ENCODE measurements at places on chromosomes 12 and 14. TPM values are rescaled to one million over a fixed set of nuclear protein-coding genes. Genes with fewer than 3 reads are reported as not detected.
A peak's percentile ranks its signal among the peaks of the same experiment; 100 is the strongest.

- no peak overlapping the region for H3K4me3 ChIP-seq
- H3K27ac ChIP-seq: no peak overlapping the region
- no peaks in the 10 kb centered on the region for H3K36me3 ChIP-seq
- DNase-seq: no peak
These were observed 51.3 kb downstream of the KCNA5 start for GRCh38 chr12:5094986-5095385.

GRCh38 chr14:52080158-52080800 is 11.4 kb upstream of the NID2 start:
- H3K4me3 ChIP-seq: no peak overlapping the region
- peak overlapping the region; percentile 46 for H3K27ac ChIP-seq
- no peak for DNase-seq
- no peaks in the 10 kb centered on the region for H3K36me3 ChIP-seq
- peaks cover 29% of the 10 kb centered on the region for H3K4me1 ChIP-seq

- H3K36me3 ChIP-seq: peaks cover 9% of the 10 kb centered on the region
- no peak overlapping the region for H3K4me3 ChIP-seq
- DNase-seq: no peak
- no peak overlapping the region for H3K27ac ChIP-seq
These were observed 238.0 kb downstream of the CHST11 start for GRCh38 chr12:104694711-104695110.

GRCh38 chr12:24898606-24899005 is 50.3 kb downstream of the BCAT1 start:
- DNase-seq: no peak
- peaks cover 7% of the 10 kb centered on the region for H3K4me1 ChIP-seq
- H3K36me3 ChIP-seq: peaks cover 36% of the 10 kb centered on the region
- H3K27me3 ChIP-seq: peaks cover 31% of the 10 kb centered on the region

- no peak for DNase-seq
- H3K4me1 ChIP-seq: peaks cover 4% of the 10 kb centered on the region
- peaks cover 47% of the 10 kb centered on the region for H3K36me3 ChIP-seq
- no peak overlapping the region for H3K4me3 ChIP-seq
- H3K27me3 ChIP-seq: no peaks in the 10 kb centered on the region
These were observed 56.9 kb downstream of the HSP90AA1 start for GRCh38 chr14:102029956-102030355.

- no peaks in the 10 kb centered on the region for H3K27me3 ChIP-seq
- no peaks in the 10 kb centered on the region for H3K4me1 ChIP-seq
- no peak overlapping the region for H3K27ac ChIP-seq
- H3K4me3 ChIP-seq: no peak overlapping the region
- peaks cover under 1% of the 10 kb centered on the region for H3K36me3 ChIP-seq
- no peak for DNase-seq
These were observed 368.1 kb downstream of the GRIN2B start for GRCh38 chr12:13613297-13613696.

- H3K27ac ChIP-seq: no peak overlapping the region
- H3K4me3 ChIP-seq: no peak overlapping the region
- DNase-seq: no peak
These were observed 10.2 kb upstream of the ACSM4 start for GRCh38 chr12:7293670-7294069.

DNA sequence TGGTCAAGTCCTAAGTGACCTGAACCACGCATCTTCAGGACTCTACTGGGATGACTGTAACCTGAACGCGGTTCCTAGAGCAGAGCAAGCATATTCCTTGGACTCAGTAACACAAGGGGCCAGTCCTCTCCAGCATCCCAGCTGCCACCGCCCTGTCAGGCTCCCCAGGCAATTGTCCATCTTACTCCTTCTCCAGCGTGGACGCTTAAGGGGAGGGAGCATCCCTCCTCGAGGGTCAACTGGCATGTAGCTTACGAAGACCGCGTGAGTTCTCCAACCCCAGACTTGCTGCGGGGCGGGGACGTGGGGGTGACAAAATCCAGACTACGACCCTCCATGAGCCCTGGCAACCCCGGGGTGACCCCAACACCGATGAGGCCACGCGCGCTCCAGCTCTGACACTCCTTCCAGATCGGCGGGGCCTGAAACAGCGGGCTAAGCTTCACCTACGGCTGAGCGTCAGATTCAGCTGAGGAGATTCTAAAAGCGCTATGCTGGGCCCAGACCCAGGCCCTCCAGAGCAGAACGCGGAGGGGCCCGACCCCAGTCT is 846 bp upstream of the MTHFD1 start:
- peaks cover 23% of the 10 kb centered on the region for H3K4me1 ChIP-seq
- H3K36me3 ChIP-seq: peaks cover 16% of the 10 kb centered on the region
- H3K4me3 ChIP-seq: peak overlapping the region; percentile 100
- DNase-seq: peak; percentile 68
- peak overlapping the region; percentile 99 for H3K27ac ChIP-seq

DNA sequence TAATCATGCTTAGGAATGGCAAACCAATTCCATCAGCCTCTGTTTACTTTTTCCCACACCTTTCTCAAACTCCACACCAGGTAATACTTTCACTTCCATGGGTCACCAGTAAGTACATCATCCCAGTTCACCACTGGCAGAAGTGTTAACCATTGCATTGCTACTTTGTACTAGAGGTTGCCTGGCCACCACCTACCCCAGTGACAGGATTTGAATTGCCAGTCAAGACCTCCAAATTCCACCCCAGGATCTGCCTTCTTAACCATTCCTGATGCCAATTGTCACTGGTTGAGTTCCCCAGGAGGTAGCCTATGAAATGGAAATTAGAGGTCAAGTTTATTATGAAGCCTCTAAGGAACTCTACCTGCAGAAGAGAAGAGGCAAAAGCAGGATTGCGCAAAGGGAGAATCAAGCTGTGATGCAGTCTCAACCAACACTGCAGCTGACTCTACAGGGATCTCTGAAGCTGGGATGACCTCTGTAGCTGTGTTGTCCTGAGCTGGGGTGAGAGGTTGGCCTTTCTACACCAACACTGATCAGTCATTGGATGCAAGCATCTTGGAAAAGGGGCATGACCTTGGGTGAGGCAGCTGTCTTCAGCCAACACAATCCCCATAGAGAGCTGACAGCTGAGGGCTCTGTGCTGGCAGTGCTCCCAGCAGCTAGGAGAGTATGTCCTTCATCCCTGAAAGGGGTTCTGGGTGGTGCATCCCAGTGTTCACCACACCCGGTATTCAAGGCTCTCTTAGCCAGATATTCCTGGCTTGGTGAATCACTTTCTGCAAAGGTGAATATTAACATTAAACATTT is 37.0 kb upstream of the HMGA2 start:
- no peak for DNase-seq
- no peak overlapping the region for H3K27ac ChIP-seq
- peaks cover 10% of the 10 kb centered on the region for H3K4me1 ChIP-seq
- no peaks in the 10 kb centered on the region for H3K27me3 ChIP-seq

DNA sequence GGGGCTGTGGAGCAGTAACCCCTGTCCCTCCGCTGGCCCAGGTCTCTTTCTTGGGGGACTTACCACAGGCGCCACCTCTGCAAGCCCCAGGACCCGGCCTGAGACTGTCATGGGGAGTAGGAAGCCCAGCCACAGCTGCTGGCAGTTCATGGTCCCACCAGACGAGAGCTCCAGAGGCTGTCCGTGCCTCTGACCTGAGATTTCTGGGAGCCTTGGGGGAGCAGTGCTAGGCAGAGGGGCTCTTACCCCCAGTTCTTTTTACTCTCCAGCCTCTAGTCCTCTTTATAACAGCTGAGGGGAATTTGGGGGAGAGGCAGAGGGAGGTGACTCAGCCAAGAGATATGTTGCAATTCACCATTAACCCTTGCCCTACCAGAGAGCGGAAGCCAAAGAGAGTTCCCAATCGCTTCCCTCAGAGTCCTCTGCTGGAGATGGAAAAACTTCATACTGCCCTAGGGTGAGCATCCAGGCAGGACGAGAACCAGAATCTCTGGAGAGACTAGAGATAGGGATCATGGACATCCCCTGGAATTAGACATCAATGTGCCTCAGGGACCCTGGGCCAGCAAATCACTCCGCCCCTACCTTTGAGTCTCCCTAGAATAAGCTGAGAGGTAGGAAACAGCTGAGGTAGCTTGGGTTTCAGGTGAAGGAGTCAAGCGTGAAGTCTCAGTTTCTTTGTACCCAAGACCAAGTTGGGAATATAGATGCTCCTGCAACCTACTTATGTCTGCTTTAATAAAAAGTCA is at the start of gene MMP19:
TSS of gene MMP19 (minus strand) at position 256 of the 749 bp plus-strand sequence. CDS start at position 150, 106 bp downstream.
- H3K27me3 ChIP-seq: peaks cover 9% of the 10 kb centered on the region
- DNase-seq: no peak
- no peak within 1 kb of the TSS for H3K4me3 ChIP-seq
- no peak within 1 kb of the TSS for H3K27ac ChIP-seq

- no peaks in the 10 kb centered on the region for H3K27me3 ChIP-seq
- no peak for DNase-seq
- peaks cover 39% of the 10 kb centered on the region for H3K4me1 ChIP-seq
- H3K36me3 ChIP-seq: peaks cover 9% of the 10 kb centered on the region
These were observed 193.8 kb downstream of the TMTC2 start for GRCh38 chr12:82880442-82880901.

- no peak for DNase-seq
- no peak overlapping the region for H3K4me3 ChIP-seq
- peaks cover 19% of the 10 kb centered on the region for H3K27me3 ChIP-seq
- no peak overlapping the region for H3K27ac ChIP-seq
These were observed 19.6 kb upstream of the C14orf180 start for GRCh38 chr14:104559804-104560585.

DNA sequence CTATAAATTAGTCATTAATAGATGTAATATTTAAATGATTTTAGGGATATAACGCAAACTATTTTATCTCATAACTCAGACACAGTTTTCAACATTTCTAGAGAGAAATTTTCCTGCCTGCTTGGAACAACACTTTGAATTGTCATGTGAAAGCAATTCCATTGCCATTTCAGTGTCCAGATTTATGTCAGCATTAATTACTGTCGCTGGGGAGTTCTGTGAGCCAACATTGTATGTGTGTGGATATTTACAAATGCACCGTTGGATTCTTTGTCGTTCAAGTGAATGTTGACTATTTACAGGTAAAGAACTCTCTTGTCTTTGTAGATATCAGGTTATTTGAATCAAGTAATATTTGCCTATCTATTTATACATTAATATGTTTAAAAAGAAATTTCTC is 465.3 kb upstream of the RGS6 start:
- H3K4me3 ChIP-seq: no peak overlapping the region
- H3K4me1 ChIP-seq: no peaks in the 10 kb centered on the region
- H3K36me3 ChIP-seq: peaks cover 12% of the 10 kb centered on the region
- no peak overlapping the region for H3K27ac ChIP-seq
- H3K27me3 ChIP-seq: no peaks in the 10 kb centered on the region

DNA sequence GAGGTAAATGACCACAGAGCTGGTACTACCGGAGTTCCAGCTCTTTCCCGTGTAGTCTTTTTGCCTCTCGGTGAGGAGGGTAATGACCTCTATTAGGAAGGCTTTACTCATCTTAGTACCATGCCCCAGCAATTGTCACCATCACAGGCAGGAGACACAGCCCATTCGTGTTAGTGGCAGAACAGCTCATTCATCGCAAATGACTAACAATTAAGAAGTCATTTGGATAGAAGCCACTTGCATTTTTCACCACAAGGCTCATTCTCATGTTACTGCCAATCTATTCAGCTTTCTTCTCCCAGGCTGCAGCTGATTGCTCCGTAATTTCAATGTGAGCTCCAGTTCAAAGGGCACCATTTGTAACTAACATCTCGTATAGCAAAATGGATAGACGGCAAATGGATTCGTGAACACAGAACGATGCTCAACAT is 718.8 kb upstream of the TMEM132C start:
- no peak overlapping the region for H3K4me3 ChIP-seq
- peaks cover 18% of the 10 kb centered on the region for H3K27me3 ChIP-seq
- no peaks in the 10 kb centered on the region for H3K36me3 ChIP-seq
- peaks cover 9% of the 10 kb centered on the region for H3K4me1 ChIP-seq

- H3K27ac ChIP-seq: no peak overlapping the region
- H3K4me3 ChIP-seq: no peak overlapping the region
- H3K4me1 ChIP-seq: no peaks in the 10 kb centered on the region
These were observed 337.9 kb downstream of the AACS start for GRCh38 chr12:125402874-125403789.

Gene TMEM132D
- total RNA-seq: 1.8 TPM

Gene LTB4R2
- total RNA-seq: 9.4 TPM

Gene ACIN1
- 342 TPM for total RNA-seq
